ENCODE measurements at places on chromosomes 5 and 9.

DNA sequence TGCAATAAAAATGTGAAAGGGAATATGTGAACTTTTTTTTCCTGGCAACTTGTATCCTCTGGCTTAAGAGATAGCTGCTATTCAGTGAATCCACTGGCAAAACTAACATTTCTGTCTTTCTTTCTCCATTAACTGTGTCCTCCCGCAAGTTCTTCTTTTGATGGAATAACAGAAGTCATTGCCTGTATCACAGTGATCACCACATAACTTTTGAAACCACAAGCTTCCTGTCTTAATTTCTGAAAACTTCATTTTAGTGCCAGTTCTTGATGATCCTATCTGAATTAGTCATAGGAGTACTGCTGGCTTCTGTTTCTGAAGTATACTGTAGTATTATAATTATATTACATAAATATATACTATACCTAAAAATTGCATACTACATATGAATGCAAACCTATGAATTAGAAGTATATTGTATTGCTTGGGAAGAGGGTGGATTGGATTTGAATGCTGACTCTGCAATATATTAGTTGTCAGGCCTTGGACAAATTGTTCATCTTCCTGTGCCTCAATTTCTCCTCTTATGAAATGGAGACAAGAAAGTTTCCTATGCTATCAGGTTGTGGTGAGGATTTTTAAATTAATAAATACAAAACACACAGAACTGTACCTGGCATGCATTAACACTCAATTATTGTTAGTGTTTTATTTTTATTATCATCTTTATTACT is 441.6 kb downstream of the CETN3 start:
- DNase-seq, result no peak

- no peak for DNase-seq
These were observed 70.6 kb upstream of the ANKH start for GRCh38 chr5:14942212-14942611.

DNA sequence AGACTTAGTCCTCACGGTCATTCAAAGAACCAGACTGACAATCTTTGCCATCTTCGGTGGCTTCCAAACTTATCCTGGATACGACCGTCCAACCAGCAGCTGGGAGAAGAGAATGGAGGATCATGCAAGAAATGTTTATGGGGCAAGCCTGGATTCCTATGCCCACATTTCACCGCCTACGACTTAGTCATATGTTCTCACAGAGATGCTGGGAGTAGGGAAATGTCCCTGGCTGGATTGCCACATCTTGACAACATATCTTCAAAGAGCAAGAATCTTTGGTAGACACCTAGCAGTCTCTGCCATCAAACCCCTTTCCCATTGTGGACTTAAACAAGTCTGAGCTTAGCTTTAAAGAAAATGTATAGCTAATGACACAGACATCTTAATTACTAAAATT is 5.0 kb downstream of the MED7 start:
- DNase-seq, result no peak

DNA sequence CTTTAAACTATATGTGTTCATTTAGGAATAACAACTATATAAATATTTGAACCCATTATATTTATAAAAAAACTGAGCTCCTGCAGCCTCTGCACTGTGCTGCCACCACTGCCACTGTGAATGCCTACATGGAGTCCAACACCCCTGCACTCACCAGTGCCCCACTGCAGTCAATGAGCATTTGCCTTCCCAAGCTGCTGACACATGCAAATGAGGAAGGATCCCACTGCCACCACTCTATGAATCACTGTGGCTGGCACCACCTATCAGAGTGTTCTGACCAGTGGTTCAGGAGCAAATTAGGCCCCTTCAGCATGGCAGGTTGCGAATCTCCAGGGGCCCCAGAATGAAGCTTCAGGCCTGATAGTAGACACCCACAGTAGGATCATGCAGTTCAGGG is 9.1 kb downstream of the IFNA5 start:
- DNase-seq, result no peak

- no peak for DNase-seq
These were observed 66.0 kb upstream of the ZFAND5 start for GRCh38 chr9:72431036-72431435.

All from epithelial cell of prostate (primary cell).